Neural crest cell (in vitro differentiated cells): ENCODE measurements at places on chromosomes 12 and 14.

DNA sequence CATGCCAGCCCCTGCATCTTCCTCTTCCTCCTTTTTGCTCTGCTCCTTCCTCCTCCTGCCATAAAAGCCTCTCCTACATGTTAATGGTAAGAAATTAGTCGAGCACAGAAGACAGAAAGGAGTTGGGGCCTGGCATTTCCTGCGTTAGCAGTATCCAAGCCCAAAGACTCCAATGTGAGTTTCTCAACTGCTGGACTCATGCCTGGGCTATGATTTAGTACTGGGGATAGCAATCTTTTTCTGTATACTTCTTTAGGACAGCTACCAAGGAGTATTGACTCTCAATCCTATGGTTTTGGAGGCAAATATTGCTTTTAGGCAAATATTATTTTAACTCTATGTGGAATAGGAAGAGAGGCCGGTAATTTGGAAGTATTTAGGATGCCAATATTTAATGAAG lies 18.0 kb upstream of the SLC38A4 start:
- no peak for DNase-seq

- no peak for DNase-seq
These were observed 4.7 kb upstream of the TMEM229B start for GRCh38 chr14:67493092-67493717.

GRCh38 chr14:105477660-105478397 lies 3.2 kb downstream of the CRIP2 start:
- DNase-seq, result no peak

DNA sequence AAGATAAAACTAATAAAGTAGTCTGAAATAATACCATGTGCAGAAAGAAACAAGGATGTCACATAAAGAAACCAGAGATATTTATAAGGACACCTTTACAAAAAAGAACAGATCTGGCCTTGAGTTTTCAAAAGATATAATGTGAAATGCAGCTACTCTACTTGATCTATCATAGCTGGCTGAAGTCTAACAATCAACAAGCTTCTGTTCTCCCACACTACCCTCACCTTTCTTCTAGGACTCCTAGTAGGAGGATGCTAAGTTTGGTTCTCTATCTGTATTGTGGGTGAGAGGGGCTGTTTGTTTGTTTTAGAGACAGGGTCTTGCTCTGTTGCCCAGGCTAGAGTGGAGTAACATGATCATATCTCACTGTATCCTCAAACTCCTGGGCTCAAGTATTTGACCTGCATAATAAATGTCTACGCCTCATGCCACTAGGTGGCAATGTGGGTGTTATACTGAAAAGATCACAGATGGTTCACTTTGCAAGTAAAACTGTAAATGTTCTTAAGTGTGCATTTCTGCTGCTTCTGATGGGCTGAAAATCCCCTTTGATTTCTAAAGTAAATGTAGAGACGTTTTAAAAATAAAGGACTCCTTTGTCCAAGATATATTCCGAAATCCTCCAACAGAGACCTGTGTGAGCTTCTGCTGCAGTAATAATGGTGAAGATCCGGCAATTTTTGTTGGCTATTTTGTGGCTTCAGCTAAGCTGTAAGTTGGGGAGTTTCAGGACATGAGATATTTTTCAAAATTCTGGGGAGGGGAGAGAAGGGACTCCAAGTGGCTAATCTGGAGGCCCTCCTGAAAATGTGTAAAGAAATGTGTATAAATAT lies 269.3 kb downstream of the DAD1 start:
- DNase-seq, result peak; percentile 39

GRCh38 chr14:62301911-62302310 lies 539.7 kb downstream of the SNAPC1 start:
- DNase-seq, result no peak

DNA sequence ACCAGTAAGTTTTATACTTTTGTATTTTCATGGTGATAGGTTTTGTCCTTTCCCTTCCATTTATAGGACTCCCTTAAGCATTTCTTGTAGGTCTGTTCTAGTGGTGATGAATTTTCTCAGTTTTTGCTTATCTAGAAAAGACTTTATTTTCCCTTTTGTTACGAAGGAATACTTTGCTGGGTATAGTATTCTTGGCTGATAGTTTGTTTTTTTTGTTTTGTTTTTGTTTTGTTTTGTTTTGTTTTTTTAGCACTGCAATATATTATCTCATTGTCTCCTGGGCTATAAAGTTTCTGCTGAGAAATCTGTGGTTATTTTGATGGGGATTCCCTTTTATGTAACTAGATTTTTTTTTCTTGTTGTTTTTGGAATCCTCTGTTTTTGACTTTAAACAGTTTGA lies 67.7 kb downstream of the FBXO33 start:
- DNase-seq, result no peak
